ENCODE measurements at places on chromosomes 13 and 19.

DNA sequence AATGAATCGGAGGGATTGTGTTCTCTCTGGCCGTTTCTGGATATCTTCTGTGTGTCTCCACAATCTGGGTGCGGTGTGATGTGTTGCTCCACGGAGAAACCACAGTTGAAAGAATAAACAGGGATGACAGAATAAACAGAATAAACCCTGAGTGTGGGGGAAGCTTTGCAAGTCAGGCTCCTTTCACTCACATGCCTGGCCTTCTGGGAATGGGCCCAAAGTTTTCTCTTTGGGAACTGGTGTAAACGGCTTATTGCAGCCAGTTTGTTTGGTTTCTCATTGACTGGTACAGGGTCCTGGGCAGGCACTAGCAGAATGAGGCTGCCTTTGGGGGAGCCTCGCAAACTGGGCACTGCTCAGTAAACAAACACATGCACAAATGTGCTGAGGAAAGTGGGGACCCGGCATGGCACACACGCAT lies 324.7 kb downstream of the DLEU7 start:
- no peak for DNase-seq

GRCh38 chr19:51529301-51529700 lies 2.2 kb downstream of the SIGLEC6 start:
- no peak for DNase-seq

DNA sequence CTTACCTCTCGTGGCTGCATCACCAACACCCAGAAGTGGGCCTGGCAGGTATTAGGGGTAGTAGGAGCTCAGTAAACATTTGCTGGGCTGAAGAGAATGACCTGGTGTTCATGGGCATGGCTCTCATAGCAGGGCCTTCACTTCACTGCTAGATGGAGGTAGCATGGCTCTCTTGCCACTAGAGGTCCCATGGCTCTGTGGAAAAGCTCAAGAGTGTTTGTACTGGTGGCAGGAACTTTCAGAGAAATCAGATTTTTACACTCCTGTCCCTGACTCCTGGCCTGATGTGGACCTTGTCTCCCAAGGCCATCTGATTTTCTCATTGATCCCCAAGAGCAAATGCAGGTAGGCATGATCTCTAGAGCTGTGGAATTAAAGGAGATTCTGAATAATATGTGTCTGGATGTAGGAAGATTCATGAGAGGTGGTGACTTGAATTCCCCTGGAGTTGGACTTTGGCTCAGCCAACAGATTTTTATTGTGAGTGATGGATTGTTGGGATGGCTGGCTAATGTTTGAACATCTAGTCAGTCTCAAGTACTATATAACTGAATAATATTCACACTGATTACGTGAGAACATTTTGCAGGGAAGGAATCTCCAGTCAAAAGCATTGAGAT lies 5.7 kb downstream of the ZNF574 start:
- DNase-seq: peak; percentile 43

- no peak for DNase-seq
These were observed 95.9 kb upstream of the FREM2 start for GRCh38 chr13:38590796-38591507.

DNA sequence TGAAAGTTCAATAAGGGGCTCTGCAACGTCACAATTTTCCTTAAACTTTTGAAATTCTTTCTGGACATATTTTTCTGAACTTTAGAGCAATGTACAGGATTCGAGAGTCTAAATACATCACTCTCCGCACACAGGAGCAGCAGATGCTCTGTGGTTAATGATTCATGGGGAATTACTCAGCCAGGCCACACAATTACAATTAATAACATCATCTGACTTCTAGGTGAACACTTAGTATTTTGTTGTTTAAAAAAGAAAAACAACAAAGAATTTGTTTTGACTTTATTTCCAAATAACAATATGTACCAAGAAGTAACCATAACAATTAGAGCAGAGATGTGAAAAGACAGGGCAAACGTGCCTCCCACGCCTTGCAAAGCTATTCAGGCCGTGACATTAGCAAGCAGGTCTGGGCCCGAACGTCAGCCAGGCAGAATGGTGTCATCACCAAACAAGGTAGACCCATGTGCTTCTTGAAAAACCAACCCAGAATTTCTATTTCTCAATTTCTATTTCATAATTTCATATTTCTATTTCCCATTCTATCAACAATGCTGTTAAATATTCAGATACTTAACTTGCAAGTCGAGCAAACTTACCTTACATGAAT lies 236.3 kb downstream of the COL4A1 start:
- peak; percentile 82 for DNase-seq

DNA sequence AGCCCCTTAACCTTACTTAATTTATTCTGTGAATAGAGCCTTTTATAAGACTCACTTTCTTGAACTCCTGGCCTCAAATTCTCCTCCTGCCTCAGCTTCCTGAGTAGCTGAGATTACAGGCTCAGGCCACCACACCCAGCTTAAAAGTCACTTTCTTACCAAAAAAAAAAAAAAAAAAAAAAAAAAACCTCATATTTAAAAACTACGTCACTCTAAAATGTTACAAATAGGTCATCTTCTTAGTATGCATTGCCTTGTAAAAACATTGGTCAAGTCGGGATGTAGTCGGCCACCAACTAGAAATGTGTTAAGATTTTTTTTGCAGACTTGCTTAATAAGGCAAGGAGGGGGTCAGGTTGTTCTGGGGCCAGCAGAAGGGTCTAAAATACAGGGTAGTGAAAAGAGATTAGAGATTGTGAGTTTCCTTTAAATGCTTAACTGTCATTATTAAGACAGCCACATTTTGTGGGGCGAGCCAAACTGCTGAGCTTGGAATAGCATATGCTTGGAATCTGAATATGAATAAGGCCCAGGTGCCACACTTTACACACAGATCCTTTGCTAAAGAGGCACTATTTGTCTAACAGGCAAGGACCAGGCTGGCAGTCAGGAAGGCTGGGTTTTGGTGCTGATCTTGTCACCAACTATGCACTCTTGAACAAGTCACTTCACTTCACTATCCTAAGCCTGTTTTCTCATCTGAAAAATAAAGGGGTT lies 16.5 kb upstream of the IL17D start:
- no peak for DNase-seq

Measured in fibroblast of skin of right quadriceps (primary cell).